ENCODE measurements at places on chromosomes 2 and 18.

DNA sequence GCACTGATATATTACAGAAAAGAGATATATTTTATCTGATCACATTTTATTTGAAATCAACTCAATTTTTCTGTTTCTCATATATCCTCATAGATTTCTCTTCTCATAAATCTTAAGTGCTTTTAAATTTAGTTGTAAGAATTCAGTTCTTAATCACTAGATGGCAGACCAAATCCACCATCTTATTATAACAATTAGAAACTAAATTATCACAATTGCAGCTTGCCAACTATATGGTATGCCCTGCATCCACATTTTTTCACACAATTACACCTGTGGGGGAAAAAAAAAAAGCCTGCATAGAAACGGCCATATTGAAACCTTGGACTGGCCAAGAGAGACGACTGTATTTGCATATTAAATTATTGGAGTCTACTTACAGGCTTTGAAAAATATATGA, 64.4 kb downstream of the COL5A2 start:
- no peak for DNase-seq

GRCh38 chr18:80129672-80130367, 20.8 kb downstream of the ADNP2 start:
- DNase-seq, result no peak

- no peak for DNase-seq
Measured at GRCh38 chr2:66582987-66583880, 148.3 kb downstream of the MEIS1 start.

- DNase-seq, result no peak
Measured at GRCh38 chr2:179037807-179038206, 12.1 kb downstream of the CCDC141 start.

DNA sequence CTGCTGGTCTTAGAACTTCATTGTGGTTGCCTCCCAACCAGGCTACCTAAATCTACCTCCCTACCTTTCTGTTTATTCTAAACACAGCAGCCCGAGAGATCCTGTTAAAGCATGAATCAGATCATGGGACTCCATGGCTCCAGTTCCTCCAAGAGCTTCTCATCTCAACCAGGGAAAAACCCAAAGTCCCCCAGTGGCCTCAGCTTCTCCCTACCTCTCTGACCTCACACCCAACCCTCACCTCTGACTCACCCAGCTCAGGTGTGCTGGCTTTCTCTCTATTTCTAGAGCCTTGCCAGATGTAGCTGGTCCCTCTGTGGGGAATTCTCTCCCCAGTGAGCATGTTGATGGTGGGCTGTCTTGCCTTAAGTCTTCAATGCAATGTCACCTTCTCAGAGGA, 93.8 kb upstream of the COPS8 start:
- DNase-seq, result no peak

DNA sequence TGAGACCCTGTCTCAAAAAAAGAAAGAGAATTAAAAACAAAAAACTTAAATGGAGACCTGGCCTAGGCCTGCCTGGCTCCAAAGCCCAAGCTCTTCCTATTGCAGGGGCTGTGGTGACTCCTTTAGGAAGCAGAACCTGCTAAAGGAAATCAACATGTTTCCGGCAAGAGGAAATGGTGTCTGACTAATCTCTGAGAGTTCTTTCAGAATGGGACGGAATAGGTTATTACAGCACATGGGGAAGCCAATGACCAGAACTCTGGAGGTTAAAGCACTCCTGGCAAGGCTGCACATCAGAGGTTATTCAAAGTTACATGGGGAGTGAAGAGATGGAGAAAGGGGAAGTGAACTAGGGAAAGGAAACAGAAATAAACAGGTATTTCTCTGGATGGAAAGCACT, 21.4 kb downstream of the KIF3C start:
- no peak for DNase-seq

GRCh38 chr2:134238371-134238770, 15.5 kb upstream of the MGAT5 start:
- no peak for DNase-seq

- no peak for DNase-seq
Measured at GRCh38 chr2:206533977-206534376, 90.6 kb downstream of the ADAM23 start.

DNA sequence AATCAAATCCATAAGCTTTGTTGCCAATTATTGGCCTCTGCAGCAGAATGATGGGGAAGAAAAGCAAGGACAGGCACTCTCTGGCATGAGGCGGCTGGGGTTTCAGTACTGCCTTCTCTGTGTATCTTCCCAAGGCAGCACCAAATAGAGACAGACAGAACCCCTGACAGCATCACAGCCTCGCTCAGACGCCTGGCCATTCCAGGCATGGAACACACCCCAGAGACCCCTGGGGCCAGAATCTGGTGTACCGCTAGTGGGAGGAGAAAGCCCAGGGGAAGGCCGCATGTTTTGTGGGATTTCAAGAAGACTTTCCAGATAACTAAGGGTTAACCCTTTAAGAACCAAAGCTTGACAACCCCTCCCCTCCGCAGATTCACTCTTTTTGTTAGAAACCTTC, 282.1 kb downstream of the EN1 start:
- no peak for DNase-seq

DNA sequence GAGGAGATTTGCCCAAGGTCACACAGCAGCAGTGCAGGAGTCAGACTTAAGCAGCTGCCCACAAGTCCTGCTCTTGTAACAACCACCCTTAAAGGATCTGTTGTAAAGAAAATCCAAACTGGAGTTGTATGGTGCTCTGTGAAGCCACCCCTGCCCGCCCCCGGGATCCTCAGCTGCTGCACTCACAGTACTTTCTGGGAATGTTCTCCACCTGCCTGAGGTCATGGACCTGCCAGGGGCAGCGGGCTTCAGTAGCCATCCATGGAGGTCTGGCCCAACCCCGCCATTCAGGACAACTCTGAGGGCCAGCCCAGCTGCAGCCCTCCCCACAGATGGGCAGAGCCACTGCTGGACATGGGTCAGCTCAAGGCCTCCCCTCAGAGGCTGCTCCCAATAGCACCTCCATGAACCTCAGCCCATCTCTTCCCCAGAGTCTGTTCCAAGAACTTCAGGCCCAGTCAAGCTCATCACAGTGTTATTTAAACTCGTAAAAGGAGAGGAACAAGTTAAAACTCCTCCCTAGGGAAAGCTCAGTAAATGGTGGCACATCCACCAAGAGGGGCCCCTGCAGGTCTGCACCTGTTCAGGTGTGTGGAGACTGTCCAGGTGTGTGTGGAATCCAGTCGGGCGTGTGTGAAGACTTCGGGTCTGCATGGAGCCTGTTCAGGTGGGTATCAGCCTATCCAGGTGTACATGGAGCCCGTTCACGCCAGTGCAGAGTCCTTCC, 39.4 kb upstream of the GPC1 start:
- no peak for DNase-seq

- no peak for DNase-seq
Measured at GRCh38 chr2:24820598-24821432, 27.6 kb downstream of the CENPO start.

DNA sequence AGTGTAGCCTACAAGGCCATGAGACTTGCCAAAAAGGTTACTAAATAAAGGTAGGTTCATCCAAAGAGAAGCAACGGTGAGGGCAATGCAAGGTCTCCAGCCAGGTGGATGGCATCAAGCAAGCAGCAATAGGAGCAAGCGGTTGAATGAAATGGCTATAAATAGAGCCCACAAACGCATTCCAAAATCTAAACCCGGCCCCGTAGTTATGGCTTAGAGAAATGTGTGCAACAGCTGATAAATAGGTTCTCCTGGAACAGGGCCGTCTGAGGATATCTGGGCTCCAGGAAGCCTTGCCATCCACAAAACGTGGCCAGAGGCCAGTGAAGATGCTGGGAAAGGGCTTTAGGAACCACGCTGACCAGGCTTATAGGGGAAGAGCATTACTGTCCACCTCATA, 146.1 kb upstream of the PID1 start:
- no peak for DNase-seq

- DNase-seq, result no peak
Measured at GRCh38 chr2:195575016-195575415, 82.0 kb upstream of the SLC39A10 start.

- no peak for DNase-seq
Measured at GRCh38 chr2:54573537-54573919, 117.4 kb downstream of the SPTBN1 start.

GRCh38 chr2:160205505-160205904, 5.4 kb upstream of the ITGB6 start:
- DNase-seq, result no peak

DNA sequence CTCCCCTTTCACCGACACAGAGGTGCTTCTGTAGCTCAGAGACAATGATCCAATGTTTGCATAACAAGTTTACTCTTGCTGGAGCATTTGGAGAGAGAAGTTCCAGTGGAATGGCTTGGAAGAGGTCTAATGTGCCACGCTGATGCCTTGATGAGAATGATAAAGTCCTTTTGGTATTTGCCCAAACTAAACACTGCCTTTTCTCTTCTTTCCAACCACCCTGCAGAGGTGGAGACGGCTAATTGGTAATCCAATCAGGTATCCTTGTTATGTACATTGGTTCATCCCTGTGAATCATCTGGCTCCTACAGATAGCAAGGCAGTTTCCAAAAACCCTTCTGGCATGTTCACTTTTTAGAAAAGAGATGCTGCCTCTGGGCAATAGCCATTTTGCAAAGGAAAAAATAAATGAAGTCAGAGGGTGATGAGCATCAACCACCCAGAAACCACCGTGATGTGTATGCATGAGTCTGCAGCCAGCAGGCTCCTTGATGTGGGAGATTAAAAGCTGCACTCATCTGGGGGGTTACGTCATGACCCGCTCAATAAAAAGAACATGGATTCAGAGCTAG, 40.6 kb downstream of the KIAA2012 start:
- no peak for DNase-seq

DNA sequence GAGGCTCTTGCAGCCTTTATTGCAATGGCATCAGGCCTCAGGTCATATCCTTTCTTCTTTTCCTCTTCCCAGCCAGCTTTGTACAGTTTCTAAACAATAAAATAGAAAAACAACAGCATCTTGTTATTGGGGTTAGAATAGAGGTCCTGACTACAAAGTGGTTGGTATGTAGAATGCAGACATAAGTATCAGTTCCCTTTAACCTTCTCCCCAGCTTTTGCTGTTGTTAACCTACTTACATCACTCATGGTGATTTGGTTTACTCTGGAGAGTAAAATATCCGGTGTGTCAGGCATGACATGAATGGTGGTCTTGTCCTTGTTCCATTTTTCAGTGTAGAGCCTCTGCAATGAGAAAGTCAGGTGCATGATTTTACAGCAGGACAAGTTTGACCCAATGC, 69.8 kb downstream of the NEB start:
- DNase-seq, result no peak

DNA sequence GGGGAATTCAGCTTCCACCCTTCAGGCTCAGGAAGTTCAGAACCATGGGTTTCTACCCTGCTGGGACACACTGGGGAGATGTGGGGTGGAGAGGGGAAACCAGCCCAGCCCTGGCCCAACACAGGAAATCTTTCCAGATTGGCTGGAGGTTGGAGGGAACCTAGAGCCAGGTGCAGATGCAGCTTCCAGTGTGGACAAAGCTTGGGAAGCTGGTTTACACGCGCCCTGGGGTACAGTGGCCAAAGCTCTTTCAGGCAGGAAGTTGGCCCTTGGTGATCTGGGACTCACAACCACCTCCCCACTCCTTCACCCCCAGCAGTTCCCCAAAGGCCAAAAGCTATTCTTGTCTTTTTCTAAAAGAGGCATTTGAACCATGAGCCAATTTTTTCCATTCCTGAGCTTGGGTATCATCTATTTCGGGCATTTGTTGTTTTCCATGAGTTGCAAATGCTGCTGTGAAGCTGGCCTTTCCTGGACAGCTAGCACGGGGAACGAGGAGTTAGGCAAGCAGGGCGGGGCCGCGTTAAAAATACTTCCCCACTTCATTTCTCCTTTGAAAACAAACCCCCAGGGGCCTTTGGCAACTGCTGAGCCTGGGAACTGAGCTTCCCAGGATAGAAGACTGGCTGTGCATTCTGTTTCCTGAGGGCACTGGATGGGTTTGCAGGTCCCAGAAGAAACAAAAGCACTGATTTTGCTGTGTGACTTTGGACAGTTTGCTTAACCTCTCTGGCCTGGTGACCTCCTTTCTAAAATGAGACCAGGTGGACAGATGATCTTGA, 3.1 kb upstream of the ARID5A start:
- no peak for DNase-seq

- DNase-seq, result no peak
Measured at GRCh38 chr2:71894261-71894660, 253.4 kb downstream of the CYP26B1 start.

DNA sequence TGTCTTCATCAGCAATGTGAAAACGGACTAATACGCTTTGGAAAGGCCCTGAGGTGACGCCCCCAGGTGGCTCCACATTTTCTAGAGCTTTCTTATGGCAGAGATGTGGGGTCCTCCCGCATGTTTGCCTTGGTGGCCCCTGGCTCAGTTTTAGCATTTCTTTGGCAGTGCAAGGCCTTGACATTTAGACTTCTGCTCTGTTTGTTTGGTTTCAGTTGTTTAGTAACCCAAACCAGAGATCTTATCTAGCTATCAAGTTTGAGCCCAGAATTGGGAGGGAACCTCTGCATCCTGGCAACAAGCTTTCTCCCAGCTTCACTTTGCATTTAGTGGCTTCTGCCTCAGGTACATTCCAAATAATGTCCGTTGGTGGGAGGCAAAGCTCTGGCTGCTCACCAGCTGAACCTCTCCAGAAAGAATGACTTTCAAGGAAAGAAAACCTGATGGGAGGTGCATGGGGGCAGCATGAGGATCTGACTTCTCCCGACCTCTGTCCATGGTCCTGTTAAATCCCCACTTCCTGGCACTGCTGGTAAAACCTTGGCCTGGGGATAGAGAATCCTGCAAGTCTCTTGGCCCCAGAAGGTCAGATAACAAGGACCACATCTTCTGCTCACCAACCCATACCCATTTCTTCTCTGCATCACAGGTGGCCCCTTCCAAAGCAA, 12.0 kb upstream of the MBP start:
- DNase-seq, result no peak

- DNase-seq, result no peak
Measured at GRCh38 chr18:9321017-9321452, 13.5 kb upstream of the TWSG1 start.

GRCh38 chr2:147430408-147430807, 414.4 kb upstream of the ACVR2A start:
- no peak for DNase-seq

- DNase-seq, result no peak
Measured at GRCh38 chr2:68193144-68193543, 35.5 kb downstream of the PNO1 start.

GRCh38 chr2:19748073-19748375, 153.8 kb downstream of the TTC32 start:
- DNase-seq, result no peak

- no peak for DNase-seq
Measured at GRCh38 chr2:46503686-46504085, 24.3 kb downstream of the TMEM247 start.

GRCh38 chr2:72562451-72563153, 263.2 kb downstream of the EXOC6B start:
- DNase-seq, result no peak

- no peak for DNase-seq
Measured at GRCh38 chr2:219418155-219419011, at the start of gene DES. Gene DES (plus strand): TSS chr2:219418377. CDS start chr2:219418463, 86 bp downstream.

DNA sequence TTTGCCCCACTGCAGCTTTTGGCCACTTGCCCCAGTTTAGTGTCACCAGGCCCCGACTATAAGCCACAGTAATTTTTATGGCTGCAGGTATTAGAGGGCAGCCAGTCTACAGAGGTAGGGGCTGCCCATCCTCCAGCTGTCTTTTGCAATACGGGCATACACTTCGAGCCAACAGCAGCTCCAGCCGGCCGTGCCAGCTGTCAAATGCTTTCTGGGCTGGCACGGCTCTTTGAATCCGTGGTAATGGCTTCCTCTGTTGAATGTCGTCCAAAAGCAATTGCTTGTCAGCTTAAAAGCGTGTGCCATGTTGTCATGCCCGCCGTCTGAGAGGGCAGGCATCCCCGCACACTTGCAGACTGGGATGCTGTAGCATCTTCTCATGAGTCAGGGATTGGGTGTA, 41.3 kb downstream of the BCL2L11 start:
- no peak for DNase-seq

GRCh38 chr2:2332381-2332780, 1.3 kb upstream of the MYT1L start:
- no peak for DNase-seq
